ENCODE measurements at places on chromosomes 2 and 18.

- DNase-seq: no peak
Measured at GRCh38 chr2:6535572-6535971, 330.1 kb downstream of the CMPK2 start.

GRCh38 chr2:63742580-63742976 is 99.1 kb upstream of the UGP2 start:
- DNase-seq: no peak

- DNase-seq: no peak
Measured at GRCh38 chr2:151189125-151189524, 72.5 kb downstream of the RBM43 start.

GRCh38 chr2:106963156-106963555 is 77.2 kb upstream of the ST6GAL2 start:
- no peak for DNase-seq

DNA sequence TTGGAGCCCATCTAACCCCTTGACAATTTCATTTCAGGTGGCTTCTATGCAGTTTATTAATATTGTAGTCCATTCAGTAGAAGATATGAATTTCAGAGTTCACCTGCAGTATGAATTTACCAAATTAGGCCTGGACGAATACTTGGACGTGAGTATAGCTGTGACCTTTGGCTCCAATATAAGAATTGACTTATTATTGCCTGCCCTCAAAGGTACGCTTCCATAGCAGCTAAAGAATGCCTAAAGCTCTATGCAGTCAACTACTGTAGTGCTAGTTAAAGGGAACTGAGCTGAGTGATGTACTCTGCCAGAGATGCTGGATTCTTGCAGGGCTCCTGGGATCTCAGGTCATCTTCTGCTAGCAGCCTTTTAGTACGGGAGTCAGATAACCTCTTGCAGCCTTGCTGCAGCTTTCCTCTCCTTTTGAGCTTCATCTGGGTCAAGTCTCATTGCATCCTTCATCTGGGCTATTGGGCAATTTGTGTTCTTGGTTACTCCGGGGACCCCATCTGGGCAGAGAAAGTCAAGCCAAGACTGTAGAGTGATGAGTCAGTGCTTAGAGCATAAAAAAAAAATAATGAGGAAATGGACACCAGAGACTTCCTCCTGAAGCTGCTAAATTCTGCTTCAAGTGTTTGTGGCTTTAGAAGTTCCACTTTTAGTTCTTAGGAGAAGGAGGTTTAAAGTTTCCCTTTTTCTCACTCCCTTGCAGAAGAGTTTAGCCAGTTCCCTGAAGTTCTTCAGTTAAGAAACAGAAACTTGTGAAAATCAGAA is 105.6 kb downstream of the PRPF40A start:
- DNase-seq: no peak

DNA sequence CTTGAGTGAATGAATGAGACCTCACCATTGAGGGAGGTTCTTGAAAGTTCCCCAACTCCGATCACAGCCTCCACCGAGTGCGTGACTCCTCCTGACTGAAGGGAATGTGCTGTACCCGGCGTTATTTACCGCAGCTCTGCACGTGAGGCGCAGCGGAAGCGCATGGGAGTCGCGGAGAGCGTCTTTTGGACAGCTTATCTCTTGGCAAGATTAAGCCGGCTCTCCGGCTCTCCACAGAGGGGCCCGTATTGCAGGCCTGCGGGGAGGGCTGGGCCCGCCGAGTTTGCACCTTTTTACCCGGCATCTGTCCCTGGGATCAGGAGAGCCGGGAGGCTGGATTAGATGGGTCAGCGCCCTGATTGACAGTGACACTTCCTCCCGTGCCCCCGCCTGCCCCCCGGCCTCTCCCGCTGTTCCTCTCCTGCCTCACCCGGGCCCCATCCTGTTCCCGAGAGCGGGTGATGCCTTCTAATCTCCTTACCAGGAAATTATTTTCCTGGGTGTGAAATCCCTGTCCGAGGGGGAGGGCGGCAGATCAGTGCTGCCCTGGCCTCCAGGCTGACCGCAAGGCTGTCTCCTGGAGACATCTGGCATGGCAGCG is 176.3 kb downstream of the INHBB start:
- no peak for DNase-seq

DNA sequence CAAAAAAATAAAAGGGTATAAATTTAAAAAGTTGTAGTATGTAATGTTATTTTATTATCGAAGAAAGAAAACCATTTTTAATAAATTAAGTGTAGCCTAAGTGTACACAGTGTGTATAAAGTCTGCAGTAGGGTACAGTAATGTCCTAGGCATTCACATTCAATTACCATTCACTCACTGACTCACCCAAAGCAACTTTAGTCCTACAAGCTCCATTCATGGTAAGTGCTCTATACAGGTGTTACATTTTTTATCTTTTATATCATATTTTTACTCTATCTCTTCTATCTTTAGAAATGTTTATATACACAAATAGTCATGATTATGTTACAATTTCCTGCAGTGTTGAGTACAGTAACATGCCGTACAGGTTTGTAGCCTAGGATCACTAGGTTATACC is 59.5 kb downstream of the RABL2A start:
- no peak for DNase-seq

DNA sequence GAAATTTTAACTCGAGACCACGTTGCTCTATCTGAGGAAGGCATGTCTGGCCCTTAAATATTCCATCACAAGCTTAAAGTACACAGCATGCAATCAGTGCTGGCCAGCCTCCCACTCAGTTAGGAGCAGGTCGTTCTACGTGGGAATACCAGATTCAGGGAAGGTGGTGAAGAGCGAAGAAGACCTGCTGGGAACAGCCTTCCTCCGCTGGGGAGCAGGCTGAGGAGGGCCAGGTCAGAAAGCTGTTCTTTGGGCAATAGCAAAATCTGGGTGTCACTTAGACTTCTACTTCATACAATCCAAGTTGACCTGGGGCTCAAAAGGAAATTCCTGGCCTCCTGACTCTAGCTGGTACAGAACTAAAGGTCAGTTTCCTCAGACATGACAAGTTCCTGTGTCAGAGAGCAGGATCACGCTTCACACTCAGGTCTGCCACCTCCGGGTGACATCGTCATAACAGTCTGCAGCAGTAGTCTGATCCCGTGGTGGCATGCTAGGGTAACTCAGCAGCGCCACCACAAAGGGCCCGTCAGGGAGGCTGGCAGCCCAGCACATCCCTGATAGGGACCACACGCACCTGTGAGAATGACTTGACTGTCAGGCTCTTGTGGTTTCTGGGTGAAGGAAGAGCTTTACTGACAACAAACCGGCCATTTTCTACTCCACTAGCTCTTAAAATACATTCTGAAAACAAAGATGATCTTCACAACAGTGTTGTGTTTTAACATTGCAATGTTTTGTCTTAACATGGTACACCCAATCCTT is 35.2 kb upstream of the NAPG start:
- peak; percentile 30 for DNase-seq

GRCh38 chr2:85838181-85838580 is 50.6 kb downstream of the ST3GAL5 start:
- DNase-seq: no peak

DNA sequence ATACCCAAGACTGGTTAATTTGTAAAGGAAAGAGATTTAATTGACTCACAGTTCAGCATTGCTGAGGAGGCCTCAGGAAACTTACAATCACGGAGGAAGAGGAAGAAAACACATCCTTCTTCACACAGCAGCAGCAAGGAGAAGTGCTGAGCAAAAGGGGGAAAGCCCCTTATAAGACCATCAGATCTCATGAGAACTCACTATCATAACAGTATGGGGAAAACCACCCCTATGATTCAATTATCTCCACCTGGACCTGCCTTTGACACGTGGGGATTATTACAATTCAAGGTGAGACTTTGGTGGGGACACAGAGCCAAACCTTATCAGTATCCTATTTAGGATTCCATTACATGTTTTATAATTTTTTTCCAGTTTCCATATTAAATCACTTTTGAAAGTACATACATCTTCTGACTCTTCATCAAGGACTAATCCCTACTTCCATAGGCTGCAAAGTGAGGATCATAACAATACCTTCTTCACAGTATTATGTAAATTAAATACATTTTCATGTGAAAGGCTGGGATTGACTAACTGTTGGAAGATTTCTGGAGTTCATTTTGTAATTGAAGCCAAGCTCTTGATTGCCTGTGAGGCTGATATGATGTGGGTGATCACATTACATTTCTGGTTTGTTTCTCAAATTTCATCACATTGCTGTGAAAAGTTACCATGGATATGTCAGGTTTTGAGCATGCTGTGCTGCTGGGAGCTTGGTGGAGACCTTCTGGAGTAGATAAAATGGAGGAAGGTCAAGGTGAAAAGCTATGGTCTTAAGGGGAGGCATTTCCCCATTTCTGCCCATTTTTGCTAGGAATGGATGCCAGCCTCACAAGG is 31.7 kb upstream of the CERS6 start:
- peak; percentile 70 for DNase-seq

DNA sequence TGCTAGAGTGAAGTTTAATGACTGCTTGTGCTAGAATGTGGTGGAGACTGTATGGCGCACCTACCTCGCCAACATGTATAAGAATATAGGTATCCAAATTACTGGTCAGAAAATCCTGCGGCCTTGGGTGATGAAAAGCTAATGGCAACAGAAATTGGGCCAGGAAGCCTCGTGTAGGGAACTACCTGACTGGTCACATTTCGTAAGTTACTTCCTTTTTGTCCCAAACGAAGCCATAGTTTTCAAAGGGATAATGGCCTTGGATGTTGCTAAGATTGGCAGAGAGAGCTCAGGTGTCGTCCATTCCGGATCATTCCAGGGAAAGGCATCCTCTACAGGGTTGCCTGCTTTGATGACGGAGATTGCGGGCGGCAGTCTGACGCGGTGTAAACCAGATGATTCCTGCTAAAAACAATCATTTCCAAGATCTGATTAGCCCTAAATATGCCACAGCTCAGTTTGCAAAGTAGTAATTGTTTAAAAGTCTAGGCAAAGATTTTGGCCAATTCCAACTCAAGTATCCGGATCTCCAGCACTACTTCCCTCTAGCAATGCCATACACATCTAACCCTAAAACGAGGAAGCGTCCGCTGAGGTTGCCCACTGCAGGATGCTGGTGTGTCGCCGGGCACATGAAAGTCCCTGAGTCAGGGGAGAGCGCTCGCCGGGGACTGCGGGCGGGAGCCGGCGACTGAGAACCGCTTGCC is 708 bp upstream of the MALT1 start:
- DNase-seq: no peak

DNA sequence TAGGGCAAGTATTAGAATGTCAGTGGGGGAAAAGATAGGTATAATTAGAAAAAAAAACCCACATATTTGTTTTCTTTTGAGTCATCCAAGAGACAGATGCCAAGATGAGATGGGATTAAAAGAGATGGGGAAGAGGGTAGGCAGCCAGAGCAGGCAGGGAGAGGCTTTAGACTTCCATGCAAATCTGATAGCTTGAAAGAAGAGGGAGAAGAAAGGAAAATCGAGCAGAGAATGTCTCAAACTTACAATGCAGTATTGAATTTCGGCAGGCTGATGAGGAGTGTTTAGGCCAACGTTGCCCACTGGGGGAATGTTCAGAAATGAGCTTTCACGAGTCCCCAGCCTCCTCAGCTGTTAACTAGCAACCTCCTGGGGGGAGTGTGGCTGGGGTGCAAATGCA is 91.3 kb downstream of the SPATS2L start:
- DNase-seq: no peak

GRCh38 chr2:174606336-174606735 is 8.7 kb upstream of the WIPF1 start:
- DNase-seq: no peak

GRCh38 chr2:152155209-152155608 is 20.4 kb downstream of the STAM2 start:
- DNase-seq: no peak

DNA sequence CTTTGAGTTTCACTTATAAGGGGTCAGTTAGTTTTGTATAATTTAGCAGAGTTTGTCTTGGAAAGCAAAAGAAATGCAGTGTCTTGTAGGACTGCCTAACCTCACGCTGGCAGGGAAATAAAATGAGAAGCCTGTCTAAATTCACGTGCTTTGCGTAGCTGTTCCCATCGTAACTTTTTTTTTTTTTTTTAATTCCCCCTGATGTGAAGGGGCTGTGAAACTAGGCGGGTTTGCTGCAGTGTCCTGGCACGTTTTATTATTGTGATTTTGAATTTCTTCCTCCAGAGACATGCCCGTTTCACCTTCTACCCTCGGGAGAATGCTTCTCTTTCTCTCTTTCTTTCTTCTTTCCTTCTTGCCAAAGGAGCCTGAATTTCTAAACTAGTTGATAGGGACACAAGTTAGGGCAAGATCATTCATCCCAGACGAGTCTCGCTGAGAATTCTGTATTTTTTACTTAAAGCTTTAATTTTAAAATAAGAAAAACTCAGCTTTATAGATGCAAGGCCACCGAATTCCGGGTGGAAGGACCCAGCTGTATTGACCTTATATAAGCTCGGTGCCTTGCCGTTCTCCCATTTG is 2.3 kb downstream of the MEIS1 start:
- DNase-seq: no peak

- no peak for DNase-seq
Measured at GRCh38 chr2:158922601-158923000, 45.8 kb upstream of the TANC1 start.

GRCh38 chr18:47791461-47791985 is 138.9 kb downstream of the SMAD2 start:
- no peak for DNase-seq

DNA sequence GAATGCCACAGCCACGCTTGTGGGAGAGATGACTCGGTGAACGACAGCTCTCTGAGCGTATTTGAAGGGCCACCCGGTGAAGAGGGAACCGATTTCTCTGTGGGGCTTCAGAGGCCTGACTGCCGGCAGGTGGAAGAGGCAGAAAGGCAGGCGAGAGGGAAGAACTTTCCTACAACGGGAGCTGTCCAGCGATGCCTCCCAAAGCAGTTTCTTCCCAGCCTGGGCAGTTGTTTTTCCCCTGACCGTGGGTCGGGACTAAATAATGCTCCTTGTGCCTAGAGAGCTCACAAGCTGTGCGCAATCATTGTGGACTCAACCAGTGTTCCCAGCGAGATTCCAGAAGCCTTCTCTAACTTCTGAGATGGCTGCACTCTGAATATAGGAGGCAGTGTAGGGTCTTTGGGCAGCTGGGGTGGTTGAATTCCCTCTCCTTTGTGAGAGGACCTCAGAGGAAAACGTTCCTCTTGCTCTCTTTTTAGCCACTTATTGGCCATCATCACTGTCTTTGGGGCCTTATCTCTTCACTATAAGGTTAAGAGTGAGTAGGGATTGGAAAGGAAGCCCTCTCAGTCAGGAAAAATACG is 710 bp downstream of the SEC11C start:
- peak; percentile 17 for DNase-seq

All from SK-N-DZ (cell line).